GM18507 (cell line): ENCODE measurements at places on chromosomes 13 and 19.

DNA sequence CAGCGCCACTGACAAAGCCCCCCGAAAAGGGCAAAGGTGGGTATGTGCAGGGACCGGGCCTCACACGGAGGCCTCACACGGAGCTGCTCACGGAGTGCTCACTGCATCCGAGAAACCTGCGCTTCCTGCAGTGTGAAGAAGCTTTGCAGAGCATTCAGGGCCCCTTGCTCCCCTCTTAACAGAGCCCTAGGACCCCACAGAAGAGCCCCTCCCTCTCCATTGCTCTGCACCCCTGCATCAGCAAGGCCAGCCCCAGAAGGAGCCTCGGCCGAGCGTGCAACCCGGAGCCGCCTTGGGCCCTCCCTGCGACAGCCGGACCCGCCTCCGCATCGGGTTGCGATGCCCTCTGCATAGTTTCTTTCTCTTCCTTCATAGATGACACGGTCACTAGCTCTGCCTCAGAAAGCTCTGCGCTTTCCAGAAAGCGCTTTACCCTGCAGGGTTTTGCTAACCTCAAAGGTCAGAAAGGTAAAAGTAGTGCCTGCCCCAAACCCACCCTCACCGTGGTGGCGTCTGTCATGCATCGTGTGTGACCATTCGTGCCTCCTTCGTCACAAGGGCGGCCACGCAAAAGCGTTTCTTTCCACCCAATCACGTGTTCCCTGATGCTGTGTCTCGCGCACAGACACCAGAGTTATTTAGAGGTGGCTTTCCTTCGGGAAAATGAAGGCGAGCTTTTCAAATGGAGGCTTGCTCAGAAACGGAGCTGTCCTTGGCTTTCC is 15.7 kb upstream of the F7 start:
- DNase-seq, result no peak

- DNase-seq, result no peak
Observed at GRCh38 chr19:17020385-17020784, 6.2 kb downstream of the CPAMD8 start.

DNA sequence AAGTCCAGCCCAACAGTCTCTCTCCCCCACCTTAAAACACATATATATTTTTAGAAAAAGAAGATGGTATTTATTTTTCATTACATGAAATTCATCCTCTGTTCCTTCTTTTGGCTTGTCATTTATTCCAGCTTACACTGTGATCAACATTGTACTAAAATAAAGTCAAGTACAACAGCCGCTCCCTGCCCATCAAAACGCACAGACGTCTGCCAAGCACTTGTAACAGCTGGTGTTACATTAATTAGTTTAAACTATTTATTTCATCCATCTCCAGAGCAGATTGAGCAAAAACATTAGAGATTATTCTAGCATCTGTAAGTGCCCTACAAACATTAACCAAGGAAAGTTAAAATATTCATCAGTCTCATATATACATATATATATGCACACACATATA is 350.5 kb downstream of the DACH1 start:
- DNase-seq, result no peak

- DNase-seq, result no peak
Observed at GRCh38 chr19:23318143-23318542, 67.9 kb upstream of the ZNF724 start.

- DNase-seq, result no peak
Observed at GRCh38 chr19:4814625-4815425, 16.7 kb downstream of the TICAM1 start.

DNA sequence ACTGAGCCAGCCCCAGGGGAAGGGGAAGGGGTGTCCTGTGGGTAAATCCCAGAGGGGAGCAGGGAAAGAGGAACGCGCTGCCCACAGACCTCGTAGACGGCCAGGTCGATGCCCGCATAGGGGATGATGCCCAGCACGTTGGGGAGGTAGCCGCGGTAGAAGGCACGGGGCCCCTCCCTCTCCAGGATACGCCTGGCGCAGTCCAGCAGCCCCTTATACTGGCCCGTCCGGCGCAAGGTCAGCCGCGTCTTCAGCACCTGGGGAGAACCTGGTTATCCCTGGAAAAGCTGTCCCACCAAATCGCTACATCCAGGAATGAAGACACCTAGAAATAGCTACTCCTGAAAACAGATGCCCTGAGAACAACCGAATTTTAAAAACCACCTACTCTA is 7.4 kb downstream of the SLC25A23 start:
- DNase-seq, result no peak

GRCh38 chr19:610071-610800 is 20.6 kb downstream of the HCN2 start:
- DNase-seq, result no peak

DNA sequence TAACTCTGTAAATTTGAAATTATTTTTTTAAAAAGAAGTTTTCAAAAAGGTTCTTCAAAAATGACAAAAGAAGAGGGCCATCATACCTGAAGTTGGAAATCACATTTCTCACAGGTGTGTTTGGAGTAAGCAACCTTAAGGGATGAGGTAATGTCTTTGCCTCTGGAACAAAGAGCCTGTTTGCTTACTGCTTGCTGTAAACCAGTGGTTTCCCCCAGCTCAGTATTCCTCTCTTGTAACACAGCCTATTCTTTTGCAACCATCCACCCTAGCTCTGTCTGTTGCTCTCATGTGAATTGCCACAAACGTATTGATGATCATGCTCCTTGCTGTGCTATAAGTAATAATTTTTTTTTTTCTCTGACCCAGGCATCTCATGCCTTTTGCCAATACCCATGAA is 38.1 kb downstream of the UCHL3 start:
- no peak for DNase-seq

- peak; percentile 42 for DNase-seq
Observed at GRCh38 chr19:19591133-19591825, 27.2 kb downstream of the PBX4 start.

DNA sequence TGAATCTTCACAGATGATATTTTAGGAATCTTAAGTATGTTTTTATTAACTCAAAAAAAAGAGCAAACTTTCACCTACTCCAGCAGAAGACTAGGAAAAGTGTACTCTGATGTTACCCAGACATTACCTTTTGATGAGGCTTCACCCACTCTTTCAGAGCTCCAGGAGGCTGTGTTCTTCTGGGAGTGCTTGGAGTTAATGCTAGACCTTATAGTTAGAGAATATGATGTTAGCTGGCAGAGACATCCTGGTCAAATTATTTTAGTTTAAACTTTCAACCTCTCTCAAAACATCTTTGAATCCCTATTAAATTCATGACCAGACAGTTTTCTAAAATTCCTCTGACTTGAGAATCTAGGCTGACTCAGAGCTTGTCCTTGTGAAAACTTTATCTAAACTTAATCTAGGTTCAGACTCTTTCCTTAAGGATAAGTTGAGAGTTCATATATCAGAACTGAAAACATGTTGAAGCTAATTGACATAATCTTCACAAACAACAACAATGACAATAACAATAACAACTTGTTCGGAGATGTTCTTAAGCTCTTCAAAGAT is 82.8 kb downstream of the ITGBL1 start:
- DNase-seq, result no peak

DNA sequence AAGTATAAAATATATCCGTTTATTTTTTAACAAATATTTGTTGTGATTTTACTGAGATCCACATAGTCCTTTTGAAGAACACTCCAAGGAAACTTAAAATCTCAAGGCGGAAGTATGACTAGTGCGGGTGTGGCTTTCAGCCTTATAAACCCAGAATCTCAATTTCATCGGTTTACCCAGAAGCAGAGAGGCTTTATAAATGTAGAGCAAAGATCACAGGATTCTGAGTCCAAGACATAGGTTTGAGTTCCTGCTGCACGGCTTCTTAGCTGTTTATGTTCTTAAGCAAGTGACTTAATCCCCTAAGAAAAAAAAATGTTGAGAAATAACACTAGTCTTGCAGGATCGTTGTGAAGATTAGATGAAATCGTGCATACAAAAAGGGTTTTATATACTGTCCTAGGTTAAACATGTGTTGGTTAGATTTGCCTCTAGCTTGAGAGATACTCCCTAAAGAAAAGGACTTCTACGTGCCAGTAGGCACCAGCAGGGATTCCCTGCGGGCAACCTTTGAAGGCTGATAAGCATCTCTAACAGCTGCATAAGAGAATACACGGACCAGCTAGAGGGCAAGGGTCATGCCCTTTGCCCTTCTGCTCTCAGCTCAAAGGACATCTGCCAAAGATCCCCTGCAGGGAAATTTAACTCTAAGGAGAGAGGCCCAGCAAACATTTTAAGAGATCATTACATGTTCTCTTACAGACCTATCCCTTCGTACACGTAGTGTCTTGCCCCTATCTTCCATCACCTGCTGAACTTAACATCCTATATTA is 130.4 kb upstream of the MIR17HG start:
- DNase-seq, result no peak

DNA sequence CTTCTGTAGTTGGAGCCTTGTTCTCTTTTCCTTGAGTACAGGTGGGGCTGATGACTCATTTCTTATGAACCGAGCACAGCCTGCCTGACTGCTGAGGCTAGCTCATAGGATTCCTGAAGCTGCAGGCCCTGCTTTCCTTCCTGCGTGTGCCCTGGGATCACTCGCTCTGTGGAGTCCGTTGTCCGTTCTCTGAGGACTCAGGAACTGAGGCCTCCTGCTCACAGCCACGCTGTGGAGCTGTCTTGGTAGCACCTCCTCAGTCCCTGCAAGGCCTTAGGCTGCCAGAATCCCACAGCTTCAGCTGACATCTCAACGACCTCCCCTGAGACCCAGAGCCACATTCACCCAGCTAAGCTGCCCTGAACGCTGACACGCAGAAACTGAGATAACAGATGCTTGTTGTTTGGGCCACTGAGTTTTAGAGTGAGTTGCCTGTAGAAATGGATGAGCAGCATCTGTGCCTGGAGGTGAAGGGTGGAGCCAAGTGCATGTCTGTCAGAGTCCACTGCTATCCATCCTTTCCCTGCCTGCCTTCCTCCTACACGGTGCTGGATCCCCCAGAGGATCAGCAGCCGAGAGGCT is 72.9 kb downstream of the ARHGEF7 start:
- no peak for DNase-seq

DNA sequence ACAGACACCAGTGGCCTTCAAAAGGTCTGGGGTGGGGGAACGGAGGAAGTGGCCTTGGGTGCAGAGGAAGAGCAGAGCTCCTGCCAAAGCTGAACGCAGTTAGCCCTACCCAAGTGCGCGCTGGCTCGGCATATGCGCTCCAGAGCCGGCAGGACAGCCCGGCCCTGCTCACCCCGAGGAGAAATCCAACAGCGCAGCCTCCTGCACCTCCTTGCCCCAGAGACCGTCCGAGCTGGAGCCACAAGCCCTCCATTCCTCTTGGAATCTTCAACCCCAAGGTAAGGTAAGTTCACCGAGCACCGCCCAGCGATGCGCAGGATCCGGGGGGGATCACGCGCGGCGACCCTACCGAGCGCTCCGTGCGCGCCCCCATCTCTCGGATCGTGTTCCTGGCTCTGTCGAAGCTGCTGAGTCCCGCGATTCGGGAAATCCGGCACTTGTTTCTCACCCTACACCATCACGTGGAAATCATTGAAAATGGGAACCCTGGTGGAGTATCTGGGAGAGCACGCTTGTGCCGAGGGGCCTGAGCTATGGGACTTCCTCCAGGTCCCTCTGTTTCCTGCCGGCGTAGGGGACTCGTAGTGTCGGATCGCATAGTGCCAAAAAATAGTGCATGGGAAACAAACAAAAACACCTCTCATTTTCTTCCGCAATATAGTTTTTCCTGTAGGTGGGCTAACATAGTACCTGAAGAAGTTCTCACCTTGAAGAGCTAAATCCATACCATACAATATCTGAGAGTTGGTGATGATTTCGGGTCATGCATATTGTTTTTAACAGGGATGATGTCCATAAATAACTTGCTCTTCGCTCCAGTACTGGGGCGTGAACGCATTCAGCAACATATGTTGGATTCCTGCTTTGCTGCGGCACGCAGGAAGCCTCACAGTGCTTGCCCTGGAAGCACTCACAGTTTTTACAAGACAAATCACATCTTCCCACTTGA is 9.3 kb downstream of the PDX1 start:
- no peak for DNase-seq

GRCh38 chr13:33610438-33611120 is 207.4 kb upstream of the RFC3 start:
- DNase-seq, result no peak

DNA sequence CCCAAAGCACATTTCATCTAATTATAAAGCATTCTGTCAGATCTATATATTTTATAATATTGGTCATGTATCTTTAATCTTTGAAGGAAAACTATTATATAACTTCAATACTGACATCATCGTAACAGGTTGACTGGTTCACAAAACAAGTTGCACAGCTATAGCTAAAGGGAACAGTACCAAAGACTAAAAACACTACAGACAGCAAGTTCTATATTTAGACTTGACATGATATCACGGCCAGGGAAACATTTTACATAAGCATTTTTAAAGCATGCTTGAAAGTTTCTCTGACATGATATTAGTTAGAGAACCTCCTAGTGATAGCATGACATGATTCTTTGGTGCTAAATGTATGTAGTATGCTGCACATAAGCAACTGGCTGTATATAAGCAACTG is 182.5 kb downstream of the NDFIP2 start:
- DNase-seq, result no peak

- DNase-seq, result no peak
Observed at GRCh38 chr13:33612641-33613638, 205.0 kb upstream of the RFC3 start.

DNA sequence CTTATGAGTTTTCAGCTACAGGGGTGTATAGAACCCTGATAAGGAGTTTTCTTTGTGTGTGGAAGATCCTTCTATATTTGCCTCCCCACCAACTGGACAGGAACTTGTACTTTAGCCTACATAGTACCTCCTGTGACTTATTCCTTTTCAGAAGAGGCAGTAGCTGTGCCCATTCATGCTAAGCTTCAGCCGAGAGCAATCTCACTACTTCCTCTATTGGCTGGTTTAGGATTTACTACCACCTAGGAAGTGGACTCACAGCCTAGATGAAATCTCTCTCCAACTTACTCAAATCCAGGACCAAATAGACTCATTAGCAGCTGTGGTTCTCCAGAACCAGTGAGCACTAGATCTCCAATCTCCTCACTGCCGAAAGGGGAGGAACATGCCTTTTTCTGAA is 2.3 kb upstream of the REX1BD start:
- DNase-seq, result no peak

DNA sequence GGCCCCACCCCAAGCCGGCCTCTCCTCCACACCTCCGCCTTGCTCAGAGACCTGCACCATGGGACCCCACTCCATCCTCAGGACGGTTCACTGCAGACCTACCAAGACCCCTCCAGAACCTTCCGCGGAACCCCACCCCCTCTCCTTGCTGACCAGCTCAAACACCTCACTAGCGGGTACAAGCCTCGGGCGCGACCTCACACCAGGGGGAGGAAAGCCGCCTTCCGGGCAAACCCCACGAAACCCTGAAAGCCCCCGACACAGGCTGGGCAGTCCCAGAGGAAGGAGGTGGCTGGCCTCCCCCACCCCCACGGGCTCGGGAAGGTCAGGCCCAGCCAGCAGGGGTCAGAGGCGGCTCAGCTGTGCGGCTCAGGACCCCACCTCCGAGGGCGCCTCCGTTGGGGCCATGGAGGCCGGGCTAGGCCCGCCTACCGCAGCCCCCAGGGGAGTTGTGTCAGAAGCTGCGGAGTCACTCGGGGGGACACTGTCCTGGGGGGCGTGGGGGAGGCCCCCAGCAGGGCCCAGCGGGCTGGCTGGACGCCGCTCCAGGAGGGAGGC is 9.8 kb downstream of the GRIN3B start:
- DNase-seq, result no peak

- DNase-seq, result no peak
Observed at GRCh38 chr13:26236296-26236695, 14.2 kb upstream of the RNF6 start.

- no peak for DNase-seq
Observed at GRCh38 chr13:31686670-31687425, 52.5 kb upstream of the RXFP2 start.
